B cell (primary cell): ENCODE measurements at places on chromosomes 16 and 17.

DNA sequence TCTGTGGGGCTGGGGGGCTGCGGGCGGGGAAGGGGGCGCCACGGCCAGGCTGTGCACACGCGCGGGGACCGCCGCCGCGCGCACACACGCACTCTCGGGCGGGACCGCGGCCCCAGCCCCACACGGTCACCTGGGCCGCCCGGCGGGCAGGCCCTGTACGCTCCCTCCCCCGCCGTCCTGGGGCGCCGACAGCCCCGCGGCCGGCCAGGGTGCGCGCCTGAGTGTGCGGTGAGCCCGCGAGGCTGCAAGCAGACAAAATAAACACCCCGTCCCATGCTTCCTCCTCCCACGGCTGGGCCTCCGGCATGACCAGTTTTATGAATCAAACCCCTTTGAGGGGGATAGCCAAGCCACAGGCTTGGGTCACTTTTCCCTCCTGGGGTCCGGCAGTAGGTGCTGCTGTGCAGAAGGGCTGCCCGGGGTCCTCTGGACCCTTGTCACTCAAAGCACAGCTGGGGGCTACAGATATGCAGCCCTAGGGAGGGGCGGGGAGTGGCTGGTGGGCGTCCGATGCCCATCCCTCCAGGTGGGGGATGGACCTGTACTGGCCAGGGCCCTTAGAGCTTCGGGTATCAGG, 441 bp downstream of the VASN start:
- DNase-seq = peak; percentile 60

- DNase-seq = no peak
Measured at GRCh38 chr17:7307686-7308624, 527 bp downstream of the EIF5A start.

- DNase-seq = no peak
Measured at GRCh38 chr17:64496348-64496785, 487 bp downstream of the POLG2 start.

DNA sequence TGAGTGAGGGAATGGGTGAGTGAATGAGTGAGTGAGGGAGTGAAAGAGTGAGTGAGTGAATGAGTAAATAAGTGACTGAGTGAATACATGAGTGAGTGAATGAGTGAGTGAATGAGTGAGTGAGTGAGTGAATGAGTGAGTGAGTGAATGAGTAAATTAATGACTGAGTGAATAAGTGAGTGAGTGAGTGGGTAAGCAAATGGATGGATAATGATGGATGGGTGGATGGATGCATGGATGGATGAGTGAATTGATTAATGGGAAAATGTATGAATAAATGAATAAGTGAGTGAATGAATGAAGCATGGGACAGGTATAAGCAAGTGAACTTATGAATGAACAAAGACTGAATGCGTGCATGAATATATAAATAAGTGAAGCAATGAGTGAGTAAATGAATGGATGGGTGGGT, 25.4 kb downstream of the TMEM114 start:
- DNase-seq = no peak

- no peak for DNase-seq
Measured at GRCh38 chr16:68719993-68720489, 17.1 kb upstream of the CDH1 start.

GRCh38 chr16:75264999-75265910, 13.8 kb upstream of the BCAR1 start:
- DNase-seq = no peak

DNA sequence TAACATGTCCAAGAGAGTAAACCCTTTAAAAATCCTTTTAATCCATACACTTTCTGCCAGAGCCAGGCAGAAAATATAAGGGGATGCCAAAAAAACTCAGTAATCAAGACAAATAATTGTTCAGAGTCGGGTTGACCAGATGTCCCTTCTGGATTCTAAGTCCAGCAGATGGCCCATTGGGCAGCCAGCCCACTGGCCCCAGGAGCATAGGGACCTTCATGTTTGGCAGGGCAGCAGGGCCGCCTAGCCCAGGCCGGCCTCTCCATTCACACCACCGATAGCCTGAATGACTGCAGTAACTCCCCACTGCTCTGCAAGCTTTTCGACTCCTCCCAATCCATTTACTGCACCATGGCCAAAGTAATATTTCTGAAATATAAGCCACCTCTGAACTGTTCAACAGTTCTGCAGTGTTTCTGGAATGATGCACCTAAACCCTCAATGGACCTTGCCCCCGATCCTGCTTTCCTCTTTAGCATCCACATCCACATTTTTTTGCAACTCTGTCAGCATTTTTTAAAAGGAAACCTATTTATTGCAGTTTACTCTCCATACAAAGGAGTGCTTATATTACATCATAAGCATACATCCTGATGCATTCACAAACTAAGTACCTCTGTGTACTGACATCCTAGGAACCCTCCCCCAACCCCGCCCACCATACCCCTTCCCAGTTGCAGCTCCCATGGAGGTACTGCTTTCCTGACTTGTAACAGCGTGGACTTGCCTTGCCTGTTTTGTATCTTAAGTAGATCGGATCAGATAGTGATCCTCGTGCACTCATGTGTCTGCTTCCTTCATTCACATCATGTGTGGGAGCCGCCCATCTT, 46.4 kb downstream of the LDHD start:
- no peak for DNase-seq

DNA sequence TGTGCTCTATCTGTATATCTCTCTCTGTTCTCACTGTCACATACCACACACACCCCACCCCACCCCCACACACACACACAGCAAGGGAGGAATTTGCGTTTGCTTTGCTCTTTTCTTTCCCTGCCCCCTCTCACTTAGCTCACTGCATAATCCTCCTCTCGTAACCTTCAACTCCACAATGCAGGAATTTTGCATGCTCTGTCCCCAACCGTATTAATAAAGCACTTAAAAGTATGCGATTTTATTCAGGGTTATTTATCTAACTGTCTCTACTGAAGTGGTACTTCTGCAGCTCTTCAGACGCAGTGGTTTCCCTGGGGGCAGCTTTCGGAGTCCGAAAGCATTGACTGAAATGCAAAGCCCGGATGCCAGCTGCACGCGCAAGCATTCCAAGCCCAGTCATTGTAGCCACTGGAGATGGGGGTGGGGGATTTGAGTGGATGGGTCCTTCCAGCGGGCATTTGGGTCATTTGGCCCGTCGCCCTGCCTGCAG, 105.4 kb upstream of the RBFOX1 start:
- no peak for DNase-seq

DNA sequence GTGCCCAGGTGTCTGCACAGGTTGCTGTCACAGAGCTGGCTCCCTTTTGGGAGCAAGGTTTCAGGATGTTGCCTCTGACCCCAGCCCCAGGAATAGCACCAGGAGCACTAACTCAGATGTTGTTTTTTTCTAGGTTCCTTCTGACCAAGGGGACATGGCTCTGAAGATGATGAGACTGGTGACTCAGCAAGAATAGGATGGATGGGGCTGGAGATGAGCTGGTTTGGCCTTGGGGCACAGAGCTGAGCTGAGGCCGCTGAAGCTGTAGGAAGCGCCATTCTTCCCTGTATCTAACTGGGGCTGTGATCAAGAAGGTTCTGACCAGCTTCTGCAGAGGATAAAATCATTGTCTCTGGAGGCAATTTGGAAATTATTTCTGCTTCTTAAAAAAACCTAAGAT, 28.1 kb downstream of the SCPEP1 start:
- no peak for DNase-seq

DNA sequence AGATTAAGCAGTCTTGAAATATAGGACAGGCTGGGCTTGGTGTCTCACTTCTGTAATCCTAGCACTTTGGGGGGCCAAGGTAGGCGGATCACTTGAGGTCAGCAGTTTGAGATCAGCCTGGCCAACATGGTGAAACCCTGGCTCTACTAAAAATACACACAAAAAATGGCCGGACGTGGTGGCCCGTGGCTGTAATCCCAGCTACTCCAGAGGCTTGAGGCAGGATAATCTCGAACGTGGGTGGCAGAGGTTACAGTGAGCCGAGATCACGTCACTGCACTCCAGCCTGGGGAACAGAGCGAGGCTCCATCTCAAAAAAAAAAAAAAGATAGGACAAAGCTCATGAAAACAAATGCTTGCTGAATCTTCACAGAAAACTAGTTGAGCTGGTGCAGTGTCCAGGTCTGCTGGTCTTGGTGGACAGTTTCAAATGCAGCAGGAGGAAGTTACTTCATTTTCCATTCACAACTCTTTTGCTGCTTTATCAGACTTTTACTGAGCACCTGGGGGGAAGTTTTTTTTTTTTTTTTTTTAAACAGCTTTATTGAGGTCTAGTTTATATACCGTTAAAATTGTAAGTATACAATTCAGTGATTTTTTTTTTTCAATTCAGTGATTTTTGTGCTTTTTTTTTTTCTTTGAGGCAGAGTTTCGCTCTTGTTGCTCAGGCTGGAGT, 45.2 kb downstream of the SNX29 start:
- DNase-seq = peak; percentile 59

DNA sequence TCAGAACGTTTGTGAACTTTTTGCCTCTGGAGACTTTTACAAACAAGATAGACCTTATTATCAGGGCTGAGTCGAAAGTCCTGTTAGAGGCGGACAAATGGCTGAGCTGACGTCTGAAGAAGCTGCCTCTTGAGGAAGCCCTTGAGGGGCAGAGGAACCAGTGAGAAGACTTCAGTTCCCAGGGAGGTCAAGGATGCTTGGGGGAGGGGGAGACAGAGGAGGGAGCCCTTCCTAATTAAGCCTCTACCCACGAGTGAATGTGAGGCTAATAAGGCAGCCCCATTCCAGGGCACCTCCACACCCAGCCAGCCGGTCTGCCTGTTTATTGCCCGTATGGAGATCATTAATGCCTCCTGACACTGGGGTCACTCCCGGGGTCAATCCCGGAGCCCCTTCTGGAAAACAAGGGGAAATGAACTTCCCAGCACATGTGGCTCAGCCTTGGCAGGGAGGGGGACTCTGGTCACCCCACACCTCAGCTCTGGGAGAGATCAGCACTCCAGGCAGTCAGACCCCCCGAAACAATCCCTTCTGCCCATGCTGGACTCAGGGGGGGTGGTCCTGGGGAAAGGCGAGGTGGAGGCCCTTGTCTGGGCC, 9.2 kb upstream of the TBX4 start:
- no peak for DNase-seq

GRCh38 chr17:7019367-7019766, 3.5 kb upstream of the BCL6B start:
- DNase-seq = no peak

DNA sequence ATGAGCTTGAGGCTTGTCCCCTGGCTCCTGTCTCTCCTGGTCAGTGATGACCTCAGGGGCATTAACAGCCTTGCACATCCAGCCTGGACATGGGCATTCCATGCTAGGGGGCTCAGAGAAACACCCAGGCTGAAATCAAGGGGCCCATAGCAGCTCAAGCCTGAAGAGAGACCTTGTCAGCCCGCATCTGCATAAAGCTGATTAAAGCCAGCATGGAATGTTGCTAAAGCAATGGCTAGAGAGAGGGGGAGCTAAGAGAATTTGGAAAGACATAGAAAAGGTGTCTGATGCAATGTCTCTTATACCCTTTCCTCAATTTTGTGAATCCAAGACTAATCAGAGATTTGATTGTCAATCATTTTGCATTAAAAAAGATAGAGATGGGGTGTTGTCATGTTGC, 51.4 kb upstream of the WSCD1 start:
- DNase-seq = no peak

- DNase-seq = no peak
Measured at GRCh38 chr16:1858189-1858865, 13.6 kb downstream of the MEIOB start.

- DNase-seq = no peak
Measured at GRCh38 chr16:89150090-89150835, 21.3 kb upstream of the CDH15 start.

- DNase-seq = no peak
Measured at GRCh38 chr17:67238991-67239390, 6.0 kb downstream of the HELZ start.

- DNase-seq = no peak
Measured at GRCh38 chr17:80092959-80093358, 8.4 kb upstream of the GAA start.

- DNase-seq = no peak
Measured at GRCh38 chr17:71937914-71938313, 182.9 kb upstream of the SOX9 start.

GRCh38 chr16:30395155-30395991, at the start of gene ZNF48:
Gene ZNF48 (plus strand): TSS chr16:30395420. CDS start chr16:30395795, 375 bp downstream.
- DNase-seq = peak; percentile 87

GRCh38 chr17:72432881-72433280, 312.1 kb downstream of the SOX9 start:
- DNase-seq = no peak

- DNase-seq = no peak
Measured at GRCh38 chr17:68383443-68384321, 73.6 kb downstream of the WIPI1 start.

DNA sequence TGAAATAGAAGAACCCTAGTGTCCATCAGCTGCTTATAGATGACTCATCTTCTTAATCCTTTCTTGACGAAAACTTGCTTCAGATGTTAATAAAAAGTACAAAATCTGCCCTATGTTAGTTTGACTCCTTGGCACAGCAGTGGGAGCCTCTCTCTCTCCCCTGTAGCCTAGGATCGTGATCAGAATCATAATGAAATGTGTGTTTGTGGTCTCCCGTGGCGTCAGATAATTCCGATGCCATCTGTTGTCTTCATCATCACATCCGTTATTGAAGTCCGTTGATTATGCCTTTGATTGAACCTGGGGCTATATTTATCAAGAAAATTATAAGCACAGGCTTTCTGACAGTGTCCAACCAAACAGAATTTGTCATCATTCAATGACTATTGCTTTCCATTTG, 102.5 kb downstream of the BMERB1 start:
- no peak for DNase-seq

- DNase-seq = no peak
Measured at GRCh38 chr16:11699234-11699894, 31.1 kb downstream of the SNN start.

- no peak for DNase-seq
Measured at GRCh38 chr16:53519417-53520091, 16.5 kb upstream of the AKTIP start.

- no peak for DNase-seq
Measured at GRCh38 chr17:8438441-8438840, 2.8 kb downstream of the NDEL1 start.

DNA sequence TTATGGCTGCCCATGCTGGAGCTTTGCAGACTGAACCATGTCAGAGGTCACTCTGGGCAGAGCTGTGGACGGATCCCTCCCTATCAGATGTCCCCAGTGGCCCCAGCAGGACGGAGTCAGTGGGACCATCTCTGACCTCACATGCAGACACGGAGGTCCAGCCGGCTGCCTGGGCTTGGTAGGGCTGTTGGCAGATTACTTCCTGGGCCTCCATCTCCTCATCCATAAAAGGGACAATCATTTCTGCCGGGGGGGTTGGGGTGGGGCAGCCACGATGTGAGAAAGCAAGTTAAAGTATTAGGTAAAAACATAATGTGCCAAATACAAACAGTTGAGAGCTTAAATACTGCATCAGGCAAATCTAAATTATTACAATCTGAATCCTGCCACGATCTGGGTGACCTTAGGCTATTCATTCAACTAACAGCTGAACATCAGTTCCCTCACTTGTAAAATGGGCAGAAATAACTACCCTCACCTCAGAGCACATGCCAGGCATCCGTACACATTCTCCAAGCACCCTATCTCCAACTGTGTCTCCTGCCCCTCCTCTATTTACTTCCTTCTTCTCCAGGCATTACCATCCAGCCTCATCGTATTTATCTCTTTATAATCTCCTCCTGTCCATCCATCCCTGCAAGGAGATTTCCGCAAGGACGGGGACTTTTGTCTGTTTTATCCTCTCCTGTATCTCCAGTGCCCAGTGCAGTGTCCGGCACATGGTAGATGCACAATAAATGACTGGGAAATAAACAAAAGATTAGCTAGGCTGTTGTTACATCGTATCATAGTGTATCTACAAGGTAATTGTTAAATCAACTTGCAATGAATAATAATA, 192.3 kb upstream of the FOXF1 start:
- DNase-seq = no peak

- DNase-seq = peak; percentile 68
Measured at GRCh38 chr17:63140255-63140654, 174.2 kb downstream of the TANC2 start.

GRCh38 chr16:86026916-86027315, 128.0 kb downstream of the IRF8 start:
- DNase-seq = no peak
